ENCODE measurements at places on chromosomes 4 and X.
A peak's percentile ranks its signal among the peaks of the same experiment; 100 is the strongest.

GRCh38 chr4:77669946-77670590, 64.4 kb downstream of the CXCL13 start:
- DNase-seq: peak; percentile 93

DNA sequence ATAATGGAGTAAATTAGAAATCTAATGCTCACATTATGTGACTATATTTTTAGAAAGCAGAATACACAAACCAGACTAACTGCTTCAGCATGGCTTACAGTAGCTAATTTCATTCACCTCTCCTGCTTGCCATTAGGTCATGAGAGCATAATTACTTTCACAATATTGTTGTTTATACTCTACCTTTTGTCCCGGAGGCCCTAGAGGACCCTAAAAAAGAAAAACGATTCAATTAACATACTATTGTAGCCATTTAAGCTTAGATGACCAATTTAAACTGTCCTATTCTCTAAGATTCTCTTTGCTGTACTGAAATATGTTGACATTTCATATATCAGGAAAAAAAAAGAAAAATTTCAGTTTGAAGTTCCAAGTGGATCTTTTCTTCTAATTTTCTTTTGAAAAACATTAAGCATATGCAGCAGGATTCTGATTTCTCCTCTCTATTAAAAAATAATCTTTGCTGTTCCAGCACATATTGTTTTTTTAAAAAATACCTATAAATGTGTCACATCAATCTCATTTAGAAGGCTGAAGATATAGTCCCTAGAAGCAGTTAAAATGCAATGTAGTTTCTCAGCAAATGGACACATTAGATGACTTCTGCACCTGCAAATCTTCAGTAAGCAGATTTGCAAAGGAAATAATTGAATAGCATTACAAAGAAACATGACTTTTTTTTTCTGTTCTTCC, 157.7 kb upstream of the ETNPPL start:
- no peak for DNase-seq

GRCh38 chrX:153551135-153551534, 33.7 kb downstream of the ATP2B3 start:
- no peak for DNase-seq

GRCh38 chr4:151417164-151417571, 8.2 kb downstream of the FHIP1A start:
- DNase-seq: no peak

DNA sequence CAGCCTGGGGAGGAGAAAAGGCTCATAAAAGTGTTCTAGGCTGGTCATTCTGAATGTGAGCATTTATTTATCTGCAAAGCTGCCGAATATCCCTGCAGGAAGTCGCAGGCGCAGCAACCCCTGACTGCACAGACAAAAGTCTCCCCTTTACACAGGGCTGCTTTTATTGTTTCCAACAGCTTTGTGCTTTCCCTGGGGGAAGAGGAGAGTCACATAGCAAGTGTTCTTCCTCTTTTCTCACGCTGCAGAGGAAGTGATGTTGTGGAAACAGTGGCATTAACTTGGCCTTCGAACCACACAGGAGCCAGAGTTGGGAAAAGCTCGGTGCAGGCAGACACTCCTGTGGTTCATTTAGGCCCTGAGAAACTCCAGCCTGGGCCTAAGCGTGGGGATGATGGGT, 81.5 kb upstream of the BCOR start:
- no peak for DNase-seq

DNA sequence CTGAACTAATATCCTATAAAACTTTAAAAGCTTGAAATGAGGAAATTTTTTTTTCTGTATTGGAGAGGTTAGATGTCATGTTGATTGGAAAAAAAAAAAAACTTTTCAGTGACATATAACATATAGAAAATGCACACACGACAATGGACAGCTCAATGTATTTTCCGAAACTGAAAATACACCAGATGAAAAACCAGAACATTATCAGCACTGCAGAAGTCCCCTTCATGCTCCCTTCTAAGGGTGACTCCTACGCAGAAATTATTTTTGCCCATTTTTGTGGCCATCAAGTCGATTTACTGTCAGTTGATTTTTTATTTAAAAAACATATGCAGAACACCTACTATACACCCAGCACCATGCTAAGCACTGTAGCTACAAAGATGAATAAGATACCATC, 148.3 kb downstream of the APBB2 start:
- no peak for DNase-seq

DNA sequence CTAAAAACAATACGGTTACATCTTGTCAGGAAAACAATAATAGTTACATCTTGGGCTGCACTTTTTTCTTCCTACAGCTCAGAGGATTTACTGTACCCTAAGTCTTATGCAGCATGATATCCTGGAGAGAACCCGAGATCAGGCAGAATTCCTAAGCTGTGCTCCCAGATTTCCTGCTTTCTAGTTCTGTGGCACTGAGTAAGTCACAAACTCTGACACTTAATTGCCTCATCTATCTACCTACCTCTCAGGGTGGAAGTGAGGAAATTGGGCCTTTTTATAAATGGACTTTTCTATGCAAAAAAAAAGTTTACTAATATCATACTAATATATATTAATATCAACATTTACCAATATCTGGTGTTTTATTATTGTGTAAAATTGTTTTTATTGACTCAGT, 438.5 kb downstream of the INPP4B start:
- no peak for DNase-seq

- DNase-seq: no peak
Measured at GRCh38 chr4:8032381-8032780, 92.7 kb upstream of the AFAP1 start.

- no peak for DNase-seq
Measured at GRCh38 chrX:100649550-100650356, 5.8 kb downstream of the SRPX2 start.

- DNase-seq: no peak
Measured at GRCh38 chrX:1481636-1482529, 29.2 kb upstream of the ASMTL start.

DNA sequence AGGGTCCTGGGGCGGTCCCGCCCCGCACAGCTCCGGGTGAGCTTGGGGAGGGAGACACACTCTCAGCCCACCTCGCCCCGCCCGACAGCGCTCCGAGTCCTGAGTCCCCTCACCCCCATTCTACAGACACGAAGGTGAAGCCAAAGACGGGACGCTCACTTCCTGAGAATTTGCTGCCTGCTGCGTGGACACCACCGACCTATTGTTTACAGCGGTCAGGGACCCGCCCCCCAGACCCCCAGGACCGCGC, 796 bp upstream of the ZNF141 start:
- DNase-seq: no peak

DNA sequence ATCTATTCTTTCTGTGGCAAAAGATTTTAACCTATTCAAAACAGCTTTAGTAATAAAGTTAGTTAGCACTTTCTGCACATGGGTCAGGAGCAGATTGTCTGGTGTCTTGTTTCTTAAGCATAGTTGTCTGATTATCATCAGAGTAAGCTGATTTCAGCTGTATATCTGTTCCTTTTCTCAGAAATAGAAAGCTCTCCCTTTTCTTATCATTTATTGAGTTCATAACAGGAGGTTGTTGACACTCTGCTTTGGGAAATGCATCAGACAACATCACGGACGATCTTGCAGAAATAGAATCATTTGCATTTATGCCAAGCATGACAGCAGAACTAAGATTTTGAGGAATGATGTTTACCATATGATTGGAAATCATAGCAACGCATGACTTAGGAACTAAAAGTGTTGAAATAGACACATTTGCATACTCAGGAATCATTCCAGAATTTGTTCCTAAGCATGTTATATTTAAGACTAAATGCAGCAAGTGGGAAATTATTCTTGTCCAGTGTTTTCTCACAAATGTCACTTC, 66.7 kb downstream of the RBMX2 start:
- no peak for DNase-seq

DNA sequence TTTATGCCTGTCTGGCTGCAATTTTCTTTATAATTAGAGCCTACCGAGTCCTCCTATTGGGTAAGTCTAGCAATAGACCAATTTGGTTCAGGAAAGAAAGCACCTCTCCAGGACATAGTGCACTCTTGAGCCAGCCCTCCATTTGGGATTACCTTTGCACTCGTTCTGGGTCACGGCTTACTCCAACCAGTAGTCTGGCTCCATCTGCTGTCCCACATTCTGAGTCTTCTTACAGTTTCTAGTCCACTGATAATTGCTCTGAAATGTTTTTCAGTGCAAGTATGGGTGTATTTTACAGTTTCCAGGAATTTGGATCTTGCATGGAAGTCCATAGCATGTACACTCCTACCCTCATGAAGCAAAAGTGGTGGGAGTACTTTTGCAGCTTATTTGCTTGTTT, 34.8 kb upstream of the USP51 start:
- no peak for DNase-seq

GRCh38 chr4:81380437-81380836, 91.3 kb downstream of the RASGEF1B start:
- peak; percentile 48 for DNase-seq

DNA sequence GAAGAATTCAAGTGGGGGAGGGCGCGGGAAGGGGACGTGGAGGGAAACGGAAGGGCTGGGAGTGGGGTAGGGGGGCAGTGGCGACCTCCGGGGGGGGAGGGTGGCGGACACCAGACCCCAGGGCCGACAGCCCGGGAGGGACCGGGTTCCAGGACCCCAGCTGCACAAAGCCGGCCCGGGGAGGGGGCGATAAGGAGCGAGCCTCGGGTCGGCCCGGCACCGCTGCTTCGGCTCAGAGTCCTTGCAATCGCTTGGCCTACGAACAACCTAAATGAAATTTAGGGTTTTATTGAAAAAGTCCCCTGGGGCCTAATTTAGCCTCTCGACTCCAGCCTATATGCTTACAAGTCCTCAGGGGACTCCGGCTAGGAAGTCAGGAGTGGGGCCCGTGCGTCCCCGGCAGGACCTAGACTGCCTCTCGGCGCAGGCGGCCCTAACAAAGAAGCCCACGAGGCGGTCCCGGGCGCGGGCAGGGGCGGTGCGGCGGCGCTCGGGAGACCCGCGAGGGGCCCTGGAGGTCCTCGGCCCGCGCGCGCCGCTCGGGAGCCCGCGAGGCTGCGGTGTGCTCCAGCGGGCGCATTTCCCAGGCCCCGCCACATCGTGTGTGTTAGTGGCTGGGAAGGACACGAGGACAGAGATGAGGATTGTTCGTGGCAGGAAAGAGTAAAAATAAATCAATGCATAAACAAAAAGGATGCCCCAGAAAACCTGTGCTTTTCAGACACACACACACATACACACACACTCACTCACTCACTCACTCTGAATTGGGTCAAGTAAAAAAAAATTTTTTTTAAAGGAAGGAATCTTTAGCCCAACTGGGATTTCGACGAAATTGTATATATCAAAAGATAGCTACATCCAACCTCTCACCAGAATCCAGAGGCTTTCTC, 70.0 kb downstream of the MGST2 start:
- no peak for DNase-seq

GRCh38 chr4:32503241-32503640, 1783.1 kb downstream of the PCDH7 start:
- no peak for DNase-seq

- DNase-seq: no peak
Measured at GRCh38 chrX:69293776-69294601, 128.7 kb upstream of the PJA1 start.

DNA sequence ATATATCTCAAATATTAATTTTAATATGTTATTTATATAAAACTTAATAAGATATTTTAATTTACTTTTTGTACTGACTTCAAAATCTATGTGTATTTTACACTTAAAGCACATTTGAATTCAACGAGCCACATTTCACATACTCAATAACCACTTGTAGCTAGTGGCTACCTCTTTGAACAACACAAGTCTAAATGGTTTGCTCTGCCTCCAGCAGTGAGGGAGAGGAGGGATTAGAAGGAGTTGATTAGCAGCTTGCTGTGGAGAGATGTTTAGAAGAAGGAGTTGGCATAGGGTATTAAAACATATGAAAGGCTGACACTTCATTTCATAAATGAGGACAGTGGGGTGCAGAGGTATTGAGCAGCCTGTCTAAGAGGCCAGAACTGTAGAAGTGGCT, 124.0 kb downstream of the ARHGAP24 start:
- DNase-seq: no peak

- no peak for DNase-seq
Measured at GRCh38 chrX:106932492-106932923, 12.3 kb downstream of the CLDN2 start.

GRCh38 chr4:36088542-36088941, 155.8 kb downstream of the ARAP2 start:
- peak; percentile 85 for DNase-seq

DNA sequence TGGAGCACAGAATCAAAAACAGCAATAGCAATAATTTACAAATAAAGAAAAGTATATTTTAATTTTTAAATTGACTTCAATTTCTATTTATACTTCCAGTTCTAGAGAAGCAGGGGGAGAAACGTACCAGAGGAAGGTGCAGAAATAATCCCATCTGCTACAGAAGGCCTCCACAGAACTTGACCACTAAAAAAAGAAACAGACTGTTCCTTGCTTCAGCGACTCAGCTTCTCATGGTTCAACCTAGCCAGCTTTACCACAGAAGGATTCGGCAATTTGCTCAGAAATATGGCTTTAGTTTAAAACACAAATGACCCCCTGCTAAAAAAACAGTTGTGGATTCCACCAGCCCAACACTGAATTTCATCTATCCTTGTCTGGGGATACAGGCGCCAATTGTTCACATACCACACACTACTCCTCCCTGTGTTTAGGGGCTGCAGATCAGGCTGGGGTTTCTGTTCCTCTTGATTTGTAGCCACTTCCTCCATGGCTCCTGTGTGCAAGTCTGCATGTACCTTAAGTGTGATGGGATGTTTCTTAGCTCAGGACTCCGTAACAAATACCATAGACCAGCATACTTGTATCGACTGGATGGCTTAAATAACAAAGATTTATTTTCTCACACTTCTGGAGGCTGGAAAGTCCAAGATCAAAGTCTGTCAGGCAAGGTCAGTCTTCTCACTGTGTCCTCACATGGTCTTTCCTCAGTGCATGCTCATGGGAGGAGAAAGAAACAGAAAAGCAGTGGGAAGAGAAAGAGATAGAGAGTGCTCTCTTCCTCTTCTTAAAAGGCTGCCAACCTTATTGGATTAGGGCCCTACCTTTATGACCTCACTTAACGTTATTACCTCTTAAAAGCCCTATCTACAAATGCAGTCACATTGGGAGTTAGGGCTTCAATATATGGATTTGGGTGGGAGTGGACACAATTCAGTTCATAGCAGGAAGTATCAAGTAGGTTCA, 79.1 kb downstream of the AMOT start:
- DNase-seq: no peak

GRCh38 chr4:110867981-110868720, 245.3 kb upstream of the PITX2 start:
- no peak for DNase-seq

- DNase-seq: peak; percentile 2
Measured at GRCh38 chr4:144584428-144584827, 61.5 kb upstream of the HHIP start.

DNA sequence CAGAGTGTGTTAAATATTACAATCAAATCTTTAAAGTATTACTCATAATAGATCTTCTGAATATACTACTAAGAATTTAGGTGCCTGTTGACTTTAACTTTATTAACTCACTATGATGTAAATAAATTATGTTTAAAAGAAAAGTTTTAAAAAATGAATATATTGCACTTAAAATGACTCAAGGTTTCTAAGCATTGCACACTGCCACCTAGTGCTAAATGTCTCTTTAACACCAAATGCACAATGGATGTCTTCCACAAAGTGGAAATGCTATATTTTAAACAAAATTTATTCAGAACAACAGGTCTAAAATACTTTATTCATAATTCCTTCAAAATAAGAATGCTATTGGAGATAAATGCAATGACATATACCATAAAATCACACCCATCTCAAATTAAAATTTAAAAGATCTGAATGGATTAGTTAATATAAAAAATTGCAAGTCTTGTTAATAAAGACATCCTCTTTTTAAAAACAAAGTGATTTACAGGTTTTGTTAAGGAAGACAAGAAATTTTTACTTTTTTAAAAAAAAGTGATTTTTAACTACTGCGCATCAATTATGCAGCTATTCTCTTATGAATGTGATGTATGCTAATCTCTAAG, 5.5 kb downstream of the INPP4B start:
- DNase-seq: no peak
